ENCODE measurements at places on chromosomes 3 and 15. TPM values are rescaled to one million over a fixed set of nuclear protein-coding genes. Genes with fewer than 3 reads are reported as not detected.

DNA sequence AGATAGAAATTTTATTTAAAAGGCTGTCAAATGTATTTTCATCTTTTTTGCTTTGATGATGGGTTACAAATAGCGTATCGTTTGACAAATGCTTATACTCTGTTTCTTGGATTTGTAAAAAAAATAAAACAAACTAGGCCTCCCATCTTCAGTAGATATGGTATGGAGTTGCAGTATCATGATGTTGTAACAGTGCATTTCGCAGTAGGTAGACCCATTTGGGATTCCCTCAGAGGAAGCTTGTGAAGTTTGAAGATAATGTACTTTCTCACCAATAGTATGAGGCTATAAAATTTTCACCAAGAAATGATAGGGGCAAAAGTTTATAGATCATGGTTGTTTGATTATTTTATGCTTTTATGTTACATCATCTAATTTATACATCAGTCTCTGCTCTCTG lies 10.8 kb downstream of the MBNL1 start:
- no peak for DNase-seq

- DNase-seq, result no peak
Observed at GRCh38 chr15:80183306-80183705, 30.5 kb downstream of the FAH start.

DNA sequence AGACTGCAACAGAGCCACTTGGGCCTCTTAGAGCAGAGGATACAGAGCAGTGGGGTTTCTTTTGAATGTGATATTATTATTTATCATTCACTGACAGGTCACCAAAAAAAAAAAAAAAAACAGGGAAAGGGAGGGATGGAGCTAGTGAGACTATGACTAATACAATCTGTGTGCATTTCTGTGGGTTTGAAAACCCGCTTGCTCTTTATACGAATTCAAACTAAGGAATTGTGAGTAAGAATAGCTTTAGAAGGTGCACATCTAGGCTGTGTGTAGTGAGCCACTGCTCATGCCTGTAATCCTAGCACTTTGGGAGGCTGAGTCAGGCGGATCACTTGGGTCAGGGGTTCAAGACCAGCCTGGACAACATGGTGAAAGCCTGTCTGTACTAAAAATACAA lies 186.6 kb upstream of the MANF start:
- DNase-seq, result no peak

- DNase-seq, result no peak
Observed at GRCh38 chr3:11523572-11524101, 120.1 kb downstream of the VGLL4 start.

- DNase-seq, result no peak
Observed at GRCh38 chr15:28955993-28956421, 70.2 kb downstream of the APBA2 start.

DNA sequence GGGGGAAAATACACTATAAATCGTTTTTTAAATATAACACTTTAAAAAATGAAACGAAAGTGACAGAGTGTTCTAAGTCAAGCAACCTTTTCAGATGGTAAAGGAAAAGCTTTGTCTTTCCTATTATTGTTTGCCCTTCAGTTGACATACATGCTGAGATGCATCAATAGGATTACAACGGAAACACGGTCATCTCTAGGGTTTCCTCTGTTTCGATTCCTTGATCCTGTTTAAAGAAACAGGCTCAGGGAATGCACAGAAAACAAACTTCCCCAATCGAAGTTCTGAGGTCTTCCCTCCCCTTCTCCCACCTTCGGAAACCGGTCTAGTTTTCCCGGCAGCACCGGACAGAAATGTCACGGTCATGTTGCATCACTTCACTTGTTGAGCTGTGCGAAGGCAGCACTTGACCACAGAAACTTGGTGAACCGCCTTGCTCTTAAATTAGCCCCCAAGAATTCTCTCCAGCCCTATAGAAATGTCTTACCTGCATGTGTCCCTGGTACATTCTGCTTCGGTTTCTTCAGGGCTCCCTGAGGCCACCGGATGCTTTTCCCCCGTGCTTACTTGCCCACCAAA lies 556 bp downstream of the PEX5L start:
- DNase-seq, result no peak

DNA sequence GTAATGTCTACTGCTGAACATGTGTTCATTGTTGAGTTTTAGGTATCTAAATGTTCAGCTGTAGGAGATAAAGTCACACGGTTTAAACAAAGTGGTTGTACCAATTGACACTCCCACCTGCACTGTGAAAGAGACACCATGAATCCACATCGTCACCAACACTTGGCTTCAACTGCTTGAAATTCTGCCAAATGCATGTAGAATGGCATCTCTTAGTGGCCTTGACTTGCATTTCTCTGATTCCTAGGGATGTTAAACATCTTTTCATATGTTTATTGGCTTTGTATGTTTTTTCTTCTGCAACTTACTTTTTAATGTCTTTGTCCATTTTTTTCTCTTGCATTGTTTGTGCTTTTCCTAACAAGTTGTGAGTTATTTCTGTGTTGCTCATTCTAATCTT lies 43.4 kb downstream of the RPLP1 start:
- no peak for DNase-seq

Gene APBA2
- not detected for total RNA-seq

Gene ZMYND10
- total RNA-seq, result 1.3 TPM

Gene AQR
- 32.4 TPM for total RNA-seq
